CMK (cell line): ENCODE measurements at places on chromosomes 1 and 21.

GRCh38 chr1:201260236-201260590, 23.1 kb upstream of the PKP1 start:
- no peak for DNase-seq

GRCh38 chr1:81151206-81151605, 649.5 kb upstream of the ADGRL2 start:
- no peak for DNase-seq

DNA sequence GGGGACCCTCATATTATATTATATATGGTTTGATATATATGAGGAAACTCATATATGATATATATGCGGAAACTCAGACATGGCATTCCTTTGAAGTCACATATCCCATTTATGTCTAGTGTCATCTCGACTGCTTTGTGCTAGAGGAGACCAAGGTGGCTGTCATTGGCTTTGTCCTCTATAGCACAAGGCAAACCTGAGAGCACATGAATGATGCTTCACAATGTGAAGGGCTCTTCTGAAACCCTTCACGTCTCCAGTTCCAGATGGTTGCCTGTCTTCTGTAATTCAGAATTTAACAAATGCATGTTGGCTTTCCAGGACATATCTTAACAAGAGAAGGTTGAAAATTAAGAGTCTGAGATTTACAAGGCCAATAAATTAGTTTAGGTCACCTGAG, 303.6 kb downstream of the BARHL2 start:
- no peak for DNase-seq

DNA sequence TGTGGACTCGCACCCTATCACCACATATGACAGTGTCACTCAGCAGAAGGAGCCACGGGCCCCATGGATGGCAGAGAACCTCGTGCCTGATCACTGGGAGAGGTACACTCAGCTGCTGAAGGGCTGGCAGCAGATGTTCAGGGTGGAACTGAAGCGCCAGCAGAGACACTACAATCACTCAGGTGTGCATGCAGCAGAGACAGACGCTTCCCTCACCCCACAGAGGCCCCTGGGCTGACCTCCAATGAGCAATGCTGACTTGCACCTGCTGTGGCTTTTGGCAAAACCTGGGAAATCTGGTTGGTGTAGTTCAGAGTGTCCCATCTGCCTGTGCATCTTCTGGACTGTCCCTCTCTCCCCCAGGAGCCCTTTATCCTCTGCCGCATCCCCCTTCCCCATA, 51.9 kb downstream of the KIAA1614 start:
- no peak for DNase-seq

DNA sequence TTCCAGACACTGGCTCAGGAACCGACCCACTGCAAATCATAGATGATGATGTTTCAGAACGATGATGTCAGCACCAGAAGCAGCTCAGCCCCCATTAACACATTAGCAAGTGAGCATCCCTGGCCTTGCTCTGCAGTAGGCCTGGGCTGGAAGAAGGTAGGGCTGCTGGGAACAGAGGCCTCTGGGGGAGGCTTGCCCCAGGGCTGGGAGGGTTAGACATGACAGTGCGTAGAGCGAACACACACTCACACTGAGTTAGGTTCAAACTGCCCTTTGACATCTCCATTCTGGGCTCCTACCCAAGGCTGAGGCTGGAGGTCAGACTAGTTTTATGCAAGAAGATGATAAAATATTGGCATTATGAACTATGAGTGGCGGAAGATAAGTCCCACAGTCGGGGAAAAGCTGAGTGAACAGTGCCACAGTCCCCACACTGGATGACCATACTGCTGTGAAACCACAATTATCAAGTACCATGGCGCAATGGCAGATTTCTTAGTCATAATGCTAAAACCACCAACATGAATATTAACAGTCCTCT, 91.1 kb downstream of the DMRTB1 start:
- DNase-seq = no peak

DNA sequence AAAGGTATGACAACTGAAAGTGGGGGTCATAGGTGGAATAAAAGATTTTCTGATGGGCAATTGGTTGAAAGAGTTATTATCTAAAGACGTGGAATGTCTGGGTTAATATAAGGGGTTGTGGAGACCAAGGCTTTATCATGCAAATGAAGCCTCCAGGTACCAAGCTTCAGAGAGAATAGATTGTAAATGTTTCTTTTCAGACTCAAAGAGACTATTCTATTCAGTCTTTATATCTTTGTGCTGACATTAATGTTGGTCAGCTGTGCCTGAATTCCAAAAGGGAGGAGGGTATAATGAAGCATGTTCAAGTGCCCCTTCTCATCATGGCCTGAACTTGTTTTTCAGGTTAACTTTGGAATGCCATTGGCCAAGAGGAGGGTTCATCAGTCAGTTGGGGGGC, 145.3 kb downstream of the SETD4 start:
- DNase-seq = no peak

- no peak for DNase-seq
Observed at GRCh38 chr21:19326531-19327319, 923.1 kb upstream of the TMPRSS15 start.

DNA sequence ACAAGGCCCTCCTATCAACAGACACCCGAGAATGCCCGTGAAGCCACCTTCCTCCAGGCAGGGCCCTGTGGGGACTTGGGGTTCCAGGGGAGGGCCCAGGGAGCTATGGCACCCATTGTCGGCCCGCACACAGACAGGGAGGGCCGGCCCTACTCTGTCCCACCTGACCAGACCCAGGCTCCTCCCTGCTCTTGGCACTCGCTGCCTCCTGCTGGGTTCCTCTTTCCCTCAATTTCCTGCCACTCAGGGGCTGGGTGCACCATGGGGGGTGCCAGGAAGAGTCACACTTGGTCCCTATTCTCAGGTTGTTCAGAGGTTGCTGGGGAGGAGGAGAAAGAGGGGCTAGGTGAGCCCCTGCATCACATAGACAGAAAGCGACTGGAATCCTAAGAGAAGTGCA, 8.0 kb upstream of the OXCT2 start:
- DNase-seq = no peak
